Iris pigment epithelial cell (primary cell): ENCODE measurements at places on chromosomes 2 and 18.

- DNase-seq, result peak; percentile 77
Observed at GRCh38 chr2:168424112-168424951, 31.7 kb upstream of the CERS6 start.

DNA sequence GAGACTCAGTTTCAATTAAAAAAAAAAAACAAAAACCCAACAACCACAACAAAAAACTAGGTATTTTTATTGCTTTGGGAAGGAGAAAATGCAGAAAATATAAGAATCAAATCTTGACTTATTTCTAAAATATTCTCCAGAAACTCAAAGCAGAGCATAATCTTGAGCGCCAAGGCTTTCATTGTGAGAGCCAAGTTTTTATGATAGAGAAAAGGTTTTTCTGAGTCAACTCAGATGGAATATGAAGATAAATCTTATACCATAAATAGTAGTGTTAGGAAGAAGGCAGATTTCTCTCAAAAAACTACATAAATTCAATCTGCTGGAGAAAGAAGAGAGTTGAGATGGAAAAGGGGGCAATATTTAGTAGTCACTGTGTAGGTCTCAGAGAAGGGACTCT lies 121.2 kb upstream of the OSR1 start:
- DNase-seq, result no peak

- no peak for DNase-seq
Observed at GRCh38 chr2:225117051-225117716, 74.9 kb upstream of the DOCK10 start.

- DNase-seq, result no peak
Observed at GRCh38 chr2:138293549-138293948, 208.0 kb upstream of the SPOPL start.

- DNase-seq, result no peak
Observed at GRCh38 chr2:156004459-156004858, 328.1 kb downstream of the NR4A2 start.

GRCh38 chr2:128646691-128647090 lies 328.0 kb upstream of the HS6ST1 start:
- no peak for DNase-seq

DNA sequence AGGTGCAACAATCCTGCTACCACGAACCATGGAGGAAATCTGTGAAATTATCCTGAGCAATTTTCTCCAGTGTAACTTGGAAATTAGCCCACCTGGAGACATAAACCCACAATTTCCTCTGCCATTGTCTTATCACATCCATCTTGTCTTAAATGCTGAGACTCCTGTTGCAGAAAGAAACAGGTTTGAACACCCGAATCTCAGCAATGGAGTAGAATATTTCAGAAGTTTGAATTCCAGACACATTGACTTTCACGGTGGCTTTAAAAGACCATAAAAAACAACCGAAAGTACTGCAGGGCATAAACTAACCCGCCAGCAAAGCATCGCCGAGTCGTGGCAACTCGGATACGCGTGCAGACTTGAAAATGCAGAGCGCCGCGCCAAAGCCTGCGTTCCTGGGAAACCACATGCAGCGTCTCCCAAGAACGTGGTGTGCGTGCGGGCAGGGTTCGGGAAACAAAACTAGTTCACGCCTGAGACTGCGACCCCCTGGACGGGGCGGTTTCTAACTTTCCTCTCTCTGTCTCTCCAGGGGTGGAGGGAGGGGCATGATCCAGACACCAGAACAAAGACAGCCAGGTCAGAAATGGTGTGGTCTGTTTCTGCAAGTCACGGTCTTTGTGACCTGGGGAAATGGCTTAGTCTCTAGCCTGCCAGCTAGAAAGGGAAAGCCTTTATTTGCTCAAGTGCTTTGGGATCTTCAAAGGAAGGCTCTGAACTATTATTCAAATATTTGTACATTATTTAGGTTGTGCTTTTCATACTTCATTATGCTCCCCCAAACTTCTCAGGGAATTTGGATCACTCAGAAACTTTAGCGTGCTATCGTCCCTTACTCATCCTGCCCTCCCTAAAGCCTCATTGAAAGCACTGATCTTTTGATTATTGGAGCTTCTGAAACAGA lies 26.9 kb upstream of the KCTD1 start:
- DNase-seq, result peak; percentile 59

DNA sequence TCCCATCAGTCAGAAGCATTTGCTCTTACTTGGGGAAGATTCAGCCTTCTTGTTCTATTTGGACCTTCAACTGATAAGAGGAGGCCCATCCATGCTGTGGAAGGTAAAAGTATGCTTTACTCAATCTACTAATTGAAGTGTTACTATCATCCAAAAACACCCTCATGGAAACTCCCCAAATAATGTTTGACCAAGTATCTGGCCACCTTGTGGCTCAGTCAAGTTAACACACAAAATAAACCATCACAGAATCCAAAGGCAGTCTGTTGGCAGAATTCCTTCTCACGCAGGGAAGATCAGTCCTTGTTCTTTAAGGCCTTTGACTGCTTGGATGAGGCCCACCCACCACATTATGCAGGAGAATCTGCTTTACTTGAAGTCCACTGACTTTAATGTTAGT lies 531.2 kb upstream of the SMIM21 start:
- DNase-seq, result no peak

DNA sequence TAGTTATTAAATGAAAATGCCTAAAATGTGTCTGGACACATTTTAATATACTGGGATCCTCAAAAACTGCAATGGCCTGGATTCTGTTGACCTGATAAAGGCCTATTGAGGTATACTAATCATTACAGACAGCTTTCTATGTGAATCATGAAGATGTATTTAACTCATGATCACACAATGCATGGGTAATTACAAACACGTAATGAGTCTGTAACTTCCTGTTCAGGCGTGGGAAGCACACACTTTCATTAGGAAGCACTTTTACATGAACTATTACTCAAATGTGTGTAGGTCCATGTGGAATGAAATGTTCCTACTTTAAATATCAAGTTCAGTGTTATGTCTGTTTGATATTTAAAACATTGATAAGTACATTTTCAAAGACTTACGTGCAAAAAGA lies 108.7 kb downstream of the NCKAP5 start:
- DNase-seq, result no peak

DNA sequence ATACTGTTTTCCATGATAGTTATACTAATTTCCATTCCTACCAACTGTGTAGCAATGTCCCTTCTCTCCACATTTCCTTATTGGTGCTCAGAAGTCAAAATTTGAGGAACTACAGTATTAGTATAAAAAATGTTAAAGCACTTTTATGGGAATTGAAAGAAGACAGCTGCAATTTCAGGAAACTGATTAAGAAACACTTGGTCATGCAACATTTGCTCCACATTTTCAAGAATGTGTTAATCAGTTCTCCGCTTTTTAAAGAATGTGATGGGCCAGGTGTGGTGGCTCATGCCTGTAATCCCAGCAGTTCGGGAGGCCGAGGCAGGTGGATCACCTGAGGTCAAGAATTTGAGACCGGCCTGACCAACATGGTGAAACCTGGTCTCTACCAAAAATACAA lies 33.6 kb upstream of the MGAT4A start:
- no peak for DNase-seq

DNA sequence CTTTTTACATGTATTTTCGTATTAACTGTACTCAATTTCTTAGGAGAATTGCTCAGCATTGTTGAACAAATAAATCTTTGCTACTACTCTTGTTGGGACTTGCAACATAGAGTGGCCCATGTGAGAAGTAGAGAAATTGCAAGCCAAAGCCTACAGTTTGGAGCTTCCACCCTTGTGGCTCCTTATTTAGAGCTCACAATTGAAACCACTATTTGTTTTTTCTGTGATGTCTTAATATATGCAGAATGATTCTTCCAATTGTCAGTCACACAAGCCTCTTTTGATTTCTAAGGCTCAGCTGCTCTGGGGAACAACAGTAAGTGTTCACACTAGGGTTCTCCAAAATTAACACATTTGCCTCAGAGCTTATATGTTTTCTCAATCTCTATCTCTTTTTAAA lies 60.2 kb upstream of the GALNT13 start:
- no peak for DNase-seq

GRCh38 chr2:217976301-217976700 lies 26.5 kb downstream of the TNS1 start:
- DNase-seq, result no peak

DNA sequence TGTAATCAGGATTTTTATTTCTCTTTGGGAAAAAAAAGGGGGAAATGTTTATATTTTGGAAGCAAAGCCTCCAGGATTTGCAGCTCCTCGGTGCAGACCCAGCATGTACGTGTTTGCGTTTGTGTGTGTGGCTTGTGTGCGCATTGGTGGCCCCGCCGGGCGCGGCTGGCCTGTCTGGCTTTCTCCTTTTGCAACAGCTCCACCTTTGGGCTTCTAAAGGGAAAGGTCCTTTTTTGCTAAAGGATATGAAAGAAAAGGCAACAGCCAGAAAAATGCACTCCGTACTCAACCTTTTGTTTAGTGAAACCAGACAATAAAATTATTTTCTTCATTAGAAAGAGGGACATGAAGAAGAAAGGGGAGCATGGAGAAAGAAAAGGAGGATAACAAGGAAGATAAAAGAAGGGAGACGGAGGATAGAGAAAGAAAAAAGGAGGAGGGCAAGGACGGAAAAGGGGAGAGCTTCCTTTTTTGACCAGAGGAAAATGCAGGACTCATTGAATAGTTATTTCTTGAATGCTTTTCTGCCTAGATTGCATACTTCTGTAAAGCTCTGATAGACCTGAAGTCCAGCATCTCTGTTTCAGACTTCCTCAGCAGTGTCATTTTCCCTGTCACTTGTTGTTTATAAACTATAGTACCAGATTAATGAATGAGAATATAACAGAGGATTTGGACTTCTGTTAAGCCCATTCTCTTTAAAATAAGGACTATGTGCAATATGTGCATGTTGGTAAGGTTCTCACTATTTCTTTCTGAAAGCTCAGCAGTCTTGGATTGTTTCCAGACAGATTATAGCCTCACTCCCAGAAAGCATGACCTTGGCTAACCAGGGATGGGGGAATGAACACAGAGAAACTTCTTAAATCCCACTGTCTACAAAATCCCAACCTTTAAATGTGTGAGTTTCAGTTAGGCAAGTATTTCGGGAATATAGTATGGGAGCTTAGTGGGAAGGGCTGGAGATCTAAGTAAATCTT lies 563.1 kb upstream of the PIK3C3 start:
- peak; percentile 77 for DNase-seq

DNA sequence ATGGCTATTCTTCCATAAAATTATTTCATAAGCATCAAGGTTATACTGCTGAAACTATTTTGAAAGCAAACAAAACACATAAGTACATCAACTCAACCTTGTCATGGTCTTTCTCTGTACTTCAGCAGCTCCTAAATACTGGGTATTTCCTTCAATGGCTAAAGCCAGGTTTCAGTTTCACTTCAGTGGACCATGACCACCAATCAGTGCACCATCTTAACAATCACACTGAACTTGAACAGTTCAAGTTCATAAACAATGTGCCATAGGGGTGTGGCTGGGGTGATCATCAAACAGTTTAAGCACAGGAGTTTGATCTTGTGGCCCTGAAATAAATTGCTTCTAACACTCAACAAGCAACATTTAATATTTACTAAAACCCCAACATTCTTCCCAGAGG lies 124.1 kb upstream of the FIGN start:
- DNase-seq, result peak; percentile 1

DNA sequence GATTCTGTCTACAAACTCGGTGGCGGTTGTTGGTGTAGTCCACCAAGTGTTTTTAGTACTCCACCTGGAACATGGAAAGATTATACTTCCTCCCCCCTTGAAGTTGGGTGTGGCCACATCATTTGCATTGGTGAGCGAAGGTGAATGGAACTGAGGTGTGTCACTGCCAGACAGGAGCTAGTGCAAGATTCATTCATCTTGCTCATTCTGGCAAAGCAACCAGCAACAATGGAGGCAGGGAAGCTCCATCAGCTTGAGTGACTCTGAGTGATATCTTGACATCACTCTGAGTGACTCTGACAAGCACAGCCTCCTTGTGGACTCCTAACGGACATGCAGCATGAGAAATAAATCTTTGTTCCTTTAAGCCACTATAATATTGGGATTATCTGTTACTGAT lies 54.7 kb upstream of the SLC1A4 start:
- no peak for DNase-seq

GRCh38 chr2:13616059-13616458 lies 899.3 kb downstream of the TRIB2 start:
- DNase-seq, result no peak

DNA sequence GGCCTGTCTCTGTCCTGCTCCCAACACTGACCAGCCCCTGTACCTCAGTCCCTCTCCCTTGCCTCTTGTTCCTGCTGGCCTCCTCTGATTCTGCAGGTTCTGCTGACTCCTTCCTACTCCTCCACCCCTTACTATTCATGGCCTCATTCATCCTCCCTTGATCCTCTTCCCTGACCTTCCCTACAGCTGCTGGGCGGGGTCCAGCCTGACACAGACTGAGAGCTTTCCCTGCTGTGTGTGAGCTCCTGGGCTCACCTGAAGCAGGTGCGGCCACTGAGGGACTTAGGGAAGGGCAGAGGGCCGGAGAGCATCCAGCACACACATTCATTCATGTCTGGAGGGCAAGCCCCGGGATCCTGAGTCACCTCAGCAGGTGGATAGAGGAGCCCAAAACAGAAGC lies 185.6 kb downstream of the CTIF start:
- DNase-seq, result no peak

- no peak for DNase-seq
Observed at GRCh38 chr2:123715467-123715982, 309.6 kb upstream of the CNTNAP5 start.

DNA sequence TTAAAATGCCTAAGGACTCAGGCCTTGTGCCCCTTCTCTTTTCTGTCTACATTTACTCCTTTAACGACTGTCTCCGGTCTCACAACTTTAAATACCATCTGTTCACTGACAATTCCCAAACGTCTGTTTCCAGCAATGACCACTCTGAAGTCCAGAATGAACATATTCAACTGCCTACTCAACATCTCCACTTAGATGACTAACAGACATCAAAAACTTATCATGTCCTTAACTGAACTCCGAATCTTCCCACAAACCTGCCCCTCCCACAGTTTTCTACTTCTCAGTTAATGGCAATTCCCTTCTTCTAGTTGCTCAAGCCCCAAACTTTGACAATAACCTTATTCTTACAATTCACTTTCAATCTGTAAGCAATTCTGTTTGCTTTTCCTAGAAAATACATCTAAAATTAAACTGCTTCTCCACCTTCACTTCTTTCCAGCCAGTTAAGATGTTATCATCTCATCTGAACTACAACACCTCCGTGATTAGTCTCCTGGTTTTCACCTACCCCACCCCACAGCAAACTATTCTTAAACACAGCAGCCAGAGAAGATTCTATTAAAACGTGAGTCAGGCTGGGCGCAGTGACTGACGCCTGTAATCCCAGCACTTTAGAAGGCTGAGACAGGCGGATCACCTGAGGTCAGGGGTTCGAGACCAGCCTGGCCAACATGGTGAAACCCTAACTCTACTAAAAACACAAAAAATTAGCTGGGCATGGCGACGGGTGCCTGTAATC lies 2.8 kb downstream of the C1D start:
- DNase-seq, result peak; percentile 24

DNA sequence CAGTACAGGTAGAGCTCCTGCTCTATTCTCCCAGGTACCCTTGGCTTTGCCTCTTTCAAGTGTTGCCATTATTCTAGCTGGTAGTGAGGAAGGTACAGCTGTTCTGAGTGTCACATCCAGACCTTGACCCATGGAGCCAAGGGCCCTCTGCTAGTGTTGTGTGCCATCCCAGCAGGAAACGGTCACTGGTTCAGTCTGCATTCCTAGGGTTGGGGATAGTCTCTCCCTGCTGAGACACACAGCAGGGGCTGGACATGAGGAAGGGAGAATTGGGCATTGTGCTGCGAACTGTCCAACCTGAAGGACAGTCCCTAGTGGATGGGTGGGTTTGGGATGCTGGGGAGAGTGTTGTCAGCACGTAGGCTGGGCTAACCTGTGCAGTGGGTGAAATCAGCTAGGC lies 59.1 kb downstream of the FARP2 start:
- DNase-seq, result no peak
